ENCODE measurements at places on chromosomes 3 and 15.

- DNase-seq: no peak
These were observed 257.7 kb upstream of the UBE2E1 start for GRCh38 chr3:23547905-23548650.

DNA sequence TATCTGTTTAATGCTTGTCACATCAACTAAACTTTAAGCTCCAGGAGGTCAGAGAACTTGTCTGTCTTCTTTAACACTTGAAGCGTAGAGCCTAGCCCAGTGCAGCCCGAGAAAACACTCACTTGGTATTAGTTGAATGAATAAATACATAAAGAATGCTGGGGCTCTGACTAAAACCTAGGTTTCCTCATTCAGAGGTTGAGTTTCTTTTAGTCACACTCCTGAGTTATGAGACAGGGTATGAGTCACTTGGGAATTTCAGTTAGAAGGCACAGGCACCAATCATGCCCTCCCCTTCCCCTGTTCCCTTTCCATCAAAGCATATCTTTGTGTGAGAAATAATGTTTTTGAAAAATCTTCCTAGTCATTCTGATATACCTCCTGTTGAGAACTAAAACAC is 589.8 kb upstream of the DPPA4 start:
- no peak for DNase-seq

GRCh38 chr3:135792174-135792573 is 173.4 kb upstream of the PPP2R3A start:
- no peak for DNase-seq

DNA sequence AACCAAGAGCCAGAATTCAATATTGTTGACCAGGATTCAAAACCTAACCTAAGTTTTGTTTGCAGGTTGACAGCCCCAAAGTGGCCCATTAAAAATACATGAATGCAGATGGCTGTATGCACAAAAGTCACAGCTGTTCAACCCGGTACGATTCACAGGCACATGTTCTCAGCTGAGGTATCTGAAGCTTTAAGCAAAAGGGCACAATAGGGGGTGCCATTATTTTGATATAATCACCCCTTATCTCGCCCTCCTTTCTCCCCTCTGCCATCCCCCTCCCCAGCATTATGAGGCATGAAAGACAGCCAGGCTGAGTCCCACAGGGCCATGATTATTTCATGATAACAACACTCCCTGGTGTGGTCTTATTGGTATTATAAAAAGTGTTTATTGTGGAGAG is 264.9 kb downstream of the EBLN2 start:
- no peak for DNase-seq

GRCh38 chr15:96171853-96172296 is 158.6 kb upstream of the NR2F2 start:
- no peak for DNase-seq

DNA sequence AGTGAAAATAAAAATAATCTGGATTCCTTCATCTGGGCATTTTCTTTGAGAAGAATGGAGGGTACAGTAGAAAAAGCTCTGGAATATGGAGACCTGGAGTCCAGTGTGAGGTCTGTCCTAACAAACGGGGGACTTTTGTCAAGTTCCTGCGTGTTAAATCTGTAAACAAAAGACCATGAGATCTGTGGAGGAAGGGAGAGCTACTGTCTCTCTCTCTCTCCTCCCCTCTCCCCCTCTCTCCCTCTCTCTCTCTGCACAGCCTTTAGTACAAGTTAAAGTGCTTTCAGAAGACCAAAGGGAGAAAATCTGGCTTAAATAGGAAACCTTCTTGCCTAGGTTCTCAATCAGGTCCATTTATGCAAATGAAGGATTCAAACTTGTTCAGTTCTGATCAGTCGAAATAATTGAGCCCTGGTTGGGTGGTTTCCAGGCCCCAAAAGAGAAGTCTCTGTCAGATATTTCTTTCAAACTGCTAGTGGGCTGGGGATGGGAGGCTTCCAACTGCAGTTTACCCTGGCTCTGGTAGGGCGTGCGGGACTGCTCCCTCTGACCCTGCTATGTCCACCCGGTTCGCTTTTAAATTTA is 103.7 kb downstream of the SV2B start:
- no peak for DNase-seq

GRCh38 chr3:13370609-13371008 is 49.5 kb downstream of the NUP210 start:
- no peak for DNase-seq

- DNase-seq: no peak
These were observed 286.7 kb upstream of the TGFBR2 start for GRCh38 chr3:30319713-30320112.

- DNase-seq: peak; percentile 36
These were observed 19.7 kb upstream of the TM4SF19 start for GRCh38 chr3:196357905-196358304.

DNA sequence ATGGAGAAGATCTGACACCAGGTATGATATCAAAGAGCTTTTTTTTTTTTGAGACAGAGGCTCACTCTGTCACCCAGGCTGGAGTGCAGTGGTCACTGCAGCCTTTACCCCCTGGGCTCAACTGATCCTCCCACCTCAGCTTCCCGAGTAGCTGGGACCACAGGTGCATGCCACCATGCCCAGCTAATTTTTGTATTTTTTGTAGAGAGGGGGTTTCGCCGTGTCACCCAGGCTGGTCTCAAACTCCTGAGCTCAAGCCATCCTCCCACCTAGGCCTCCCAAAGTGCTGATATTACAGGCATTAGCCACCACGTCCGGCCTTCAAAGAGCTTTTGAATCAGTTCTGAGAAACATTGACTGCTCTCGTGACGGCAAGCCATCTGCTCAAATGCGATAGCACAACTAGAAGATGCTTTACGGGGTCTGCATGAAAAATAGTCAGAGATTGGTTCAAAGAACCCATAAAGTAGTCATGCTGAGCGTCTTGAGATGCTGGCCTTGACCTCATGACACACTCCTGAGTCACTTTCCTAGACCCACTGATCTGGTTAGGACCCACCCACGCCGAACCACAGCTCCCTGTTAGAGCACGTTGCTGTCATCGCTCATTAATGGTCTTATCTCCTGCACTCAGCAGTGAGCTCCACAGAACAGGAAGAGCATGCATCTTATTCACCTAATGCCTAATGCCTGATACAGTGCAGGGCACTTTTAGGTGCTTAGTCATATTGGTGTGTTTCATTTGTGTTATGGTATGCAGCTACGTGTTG is 57.0 kb upstream of the NR2F2 start:
- DNase-seq: peak; percentile 77

DNA sequence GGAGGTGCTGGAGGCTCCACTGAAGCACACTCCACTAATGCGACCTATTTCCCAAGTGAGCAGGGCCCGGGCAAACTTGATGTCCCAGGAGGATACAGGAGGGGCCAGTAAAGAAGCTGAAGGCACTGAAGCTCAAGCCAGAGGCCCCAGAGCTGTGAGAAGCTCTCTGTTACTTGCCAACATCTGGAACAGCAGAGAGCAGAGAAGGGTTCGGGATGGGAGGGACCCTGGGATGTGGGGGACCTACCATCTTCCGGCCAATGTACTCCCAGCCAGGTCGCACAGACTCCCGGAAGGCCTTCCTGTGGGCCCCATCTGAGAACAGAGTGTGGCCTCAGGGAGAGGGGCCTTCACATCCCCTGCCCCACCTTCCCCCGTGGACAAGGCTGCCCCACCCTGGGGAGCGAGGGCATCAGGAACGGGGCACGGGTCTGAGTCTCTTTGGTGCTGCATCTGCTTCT is 3.1 kb downstream of the HHATL start:
- no peak for DNase-seq

DNA sequence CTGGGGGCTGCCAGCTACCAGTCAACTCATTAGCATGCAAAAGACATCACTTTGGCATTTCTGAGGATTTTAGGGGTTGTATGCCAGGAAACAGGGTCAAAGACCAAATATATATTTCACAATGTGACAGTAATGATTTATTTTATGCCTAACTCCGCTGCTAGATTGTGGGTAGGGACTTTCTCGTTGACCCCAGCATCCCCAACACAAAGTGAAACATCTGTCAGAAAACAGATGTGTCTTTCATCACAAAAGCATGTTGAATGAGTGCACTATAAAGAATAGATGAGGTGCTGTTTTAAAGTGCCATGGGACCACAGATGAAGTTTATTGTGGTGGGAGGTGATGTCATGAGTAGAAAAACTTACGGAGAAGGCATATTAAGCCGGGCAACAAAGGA is 59.7 kb downstream of the ITPR1 start:
- DNase-seq: no peak

DNA sequence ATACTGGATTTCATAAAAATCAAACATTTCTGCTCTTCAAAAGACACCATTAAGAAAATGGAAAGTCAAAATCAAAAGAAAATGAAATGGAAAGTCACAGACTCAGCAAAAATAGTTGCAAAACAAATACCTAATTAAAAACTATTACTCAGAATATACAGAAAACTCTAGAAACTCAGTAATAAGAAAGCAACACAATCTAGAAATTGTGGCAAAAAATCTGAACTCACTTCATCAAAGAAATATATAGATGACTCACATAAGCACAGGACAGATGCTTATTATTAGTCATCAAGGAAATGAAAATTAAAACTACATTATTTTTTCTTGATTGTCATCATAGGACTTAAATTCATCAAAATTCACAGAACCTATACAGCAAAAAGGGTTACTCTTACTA is 430.0 kb downstream of the SHQ1 start:
- no peak for DNase-seq

DNA sequence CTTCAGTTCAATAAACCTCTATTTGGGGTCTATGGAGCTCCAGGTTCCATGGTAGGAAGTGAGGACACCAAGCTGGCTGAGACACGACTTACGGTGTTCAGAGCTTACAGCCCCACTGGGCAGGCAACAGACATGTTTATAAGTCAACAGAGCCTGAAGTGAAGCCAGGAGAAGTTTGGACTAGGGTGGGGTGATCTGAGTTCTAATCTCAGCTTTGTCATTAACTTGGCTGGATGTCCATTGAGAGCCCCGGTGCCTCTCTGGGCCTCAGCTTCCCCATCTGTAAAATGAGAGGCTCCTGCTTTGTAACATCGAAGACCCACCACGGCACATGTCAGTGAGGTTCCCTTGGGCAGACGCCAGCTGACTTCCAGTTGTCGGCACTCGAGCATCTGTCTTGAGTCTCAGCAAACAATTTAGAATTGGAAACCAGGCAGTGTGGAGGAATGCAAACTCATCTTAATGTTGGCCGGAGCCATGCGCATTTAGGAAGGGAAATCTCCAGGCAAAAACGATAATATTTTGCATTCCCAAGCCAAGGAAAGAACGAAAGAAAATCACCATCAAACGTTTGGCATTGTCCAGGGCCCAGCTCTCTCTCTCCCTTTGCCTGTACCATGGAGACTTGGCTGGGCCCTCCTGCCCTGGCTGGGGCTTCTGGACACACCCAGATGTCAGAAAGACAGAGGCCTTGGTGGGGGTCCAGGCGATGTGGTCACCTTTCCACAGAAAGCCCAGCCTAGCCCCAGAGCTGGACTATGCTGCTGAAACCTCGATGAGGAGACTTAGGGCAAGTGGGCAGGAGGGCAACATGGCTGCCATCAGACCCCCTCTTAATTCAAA is 18.4 kb downstream of the ITGA11 start:
- DNase-seq: no peak

DNA sequence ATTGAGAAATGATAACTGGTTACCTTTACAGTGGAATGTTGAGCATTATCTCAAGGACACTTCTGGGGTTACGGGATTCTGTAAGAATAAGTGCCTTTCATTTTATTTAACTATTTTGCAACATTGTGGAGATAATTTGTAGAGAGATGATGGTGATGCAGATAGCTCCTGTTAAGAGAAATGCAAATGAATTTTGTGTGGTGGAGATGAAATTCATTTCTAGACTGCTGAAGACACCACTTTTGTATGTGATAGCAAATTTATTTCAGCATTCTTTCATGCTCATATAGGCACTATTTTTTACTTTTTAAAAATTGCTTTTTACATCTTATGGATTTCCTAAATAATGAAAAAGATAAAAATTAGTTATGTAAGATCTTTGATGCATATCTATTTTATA is 463.3 kb upstream of the CBLB start:
- no peak for DNase-seq

- no peak for DNase-seq
These were observed 56.4 kb downstream of the ZNF621 start for GRCh38 chr3:40581166-40581565.

GRCh38 chr3:127606981-127607595 is 8.9 kb downstream of the MCM2 start:
- DNase-seq: no peak

GRCh38 chr3:51381333-51381705 is 3.8 kb upstream of the MANF start:
- DNase-seq: no peak

- DNase-seq: no peak
These were observed 8.7 kb downstream of the FOXL2 start for GRCh38 chr3:138938056-138938876.

DNA sequence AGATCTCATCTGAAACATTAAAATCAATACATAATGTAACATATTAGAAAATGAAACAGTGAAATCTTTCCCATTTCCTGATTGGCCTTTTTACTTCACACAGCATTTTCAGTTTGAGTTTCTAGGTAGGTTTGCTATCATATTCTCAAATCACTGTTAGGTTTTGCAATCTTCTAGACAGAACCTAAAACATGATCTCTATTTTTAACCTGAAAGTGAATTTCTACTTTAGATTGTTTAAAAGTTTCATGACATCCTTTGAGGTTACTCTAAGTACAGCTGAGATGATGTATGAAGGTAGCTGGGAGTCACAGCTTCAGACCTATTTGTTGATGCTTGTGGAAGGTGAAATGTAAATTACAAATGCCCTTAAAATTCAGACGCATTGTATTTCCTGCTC is 118.4 kb upstream of the GPR149 start:
- DNase-seq: no peak

GRCh38 chr3:38836561-38836960 is 20.5 kb upstream of the SCN10A start:
- DNase-seq: no peak

GRCh38 chr15:35691891-35692867 is 146.2 kb upstream of the DPH6 start:
- DNase-seq: no peak

GRCh38 chr3:134650431-134651346 is at the start of gene KY:
Gene KY, minus strand, starts transcription at chr3:134651022. Its CDS starts 62 bp downstream, at chr3:134650960.
- no peak for DNase-seq

DNA sequence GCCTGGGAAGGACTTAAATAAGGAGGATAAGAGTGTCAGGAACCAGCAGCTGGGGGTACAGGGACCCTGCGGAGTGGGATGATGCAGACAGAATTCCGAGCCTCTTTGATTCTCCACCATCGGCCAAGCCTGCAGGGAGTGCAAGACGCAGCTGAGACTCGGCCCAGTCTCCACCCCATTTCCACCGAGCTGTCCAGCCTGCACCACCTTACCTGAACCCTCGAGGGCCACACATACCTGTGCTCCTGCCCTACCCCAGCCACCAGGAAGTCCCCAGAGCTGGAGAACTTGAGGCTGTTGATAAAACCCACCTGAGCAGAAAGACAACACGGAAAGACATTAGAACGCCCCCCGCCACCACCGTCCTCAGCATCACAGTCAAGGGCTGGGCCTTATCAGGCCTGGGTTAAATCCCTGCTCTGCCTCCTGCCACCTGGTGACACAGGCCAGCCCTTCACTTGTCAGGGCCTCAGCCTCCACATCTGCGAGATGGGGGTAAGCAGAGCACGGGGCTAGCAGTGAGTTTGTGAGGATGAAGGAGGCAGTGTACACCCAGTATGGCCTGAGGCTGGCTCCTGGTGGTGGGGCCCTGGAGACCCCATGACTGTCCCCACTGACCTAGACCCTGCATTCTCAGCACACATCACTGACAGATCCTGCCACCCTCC is 8.1 kb downstream of the RRP9 start:
- DNase-seq: no peak

- no peak for DNase-seq
These were observed 51.9 kb downstream of the SV2B start for GRCh38 chr15:91151781-91152563.

GRCh38 chr15:27210176-27210575 is 239.2 kb downstream of the GABRG3 start:
- no peak for DNase-seq

Data from NK-92 treated with Interleukin-12 subunit alpha and Interleukin-12 subunit beta, amount 100 ng/mL, for 24 hours (cell line).